ENCODE measurements at places on chromosomes 5 and 9.
A peak's percentile ranks its signal among the peaks of the same experiment; 100 is the strongest.

DNA sequence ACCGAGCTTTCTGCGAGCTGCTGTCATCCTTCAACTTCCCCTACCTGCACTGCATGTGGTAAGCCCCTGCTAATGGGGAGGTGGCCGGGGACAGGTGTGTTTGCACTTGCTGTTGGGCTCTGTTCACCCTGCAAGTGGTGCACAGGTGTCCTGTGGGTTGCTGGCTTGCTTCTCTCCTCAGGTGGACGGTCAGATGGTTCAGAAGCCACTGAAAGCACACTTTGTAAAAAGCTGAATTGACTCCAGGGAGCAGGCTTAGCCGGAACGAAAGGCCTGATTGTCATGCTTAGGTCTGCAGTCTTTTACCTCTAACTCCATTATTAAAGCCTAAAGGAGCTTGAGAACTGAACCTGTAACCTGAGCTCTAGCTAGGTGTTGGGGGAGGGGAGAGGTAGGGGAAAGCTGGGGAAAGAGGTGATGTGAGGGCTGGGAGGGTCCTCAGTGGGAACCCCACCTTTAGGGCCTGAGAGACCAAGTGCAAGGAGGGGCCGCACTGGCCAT lies 37.6 kb downstream of the ACER2 start:
- no peaks in the 10 kb centered on the region for H3K27me3 ChIP-seq
- no peak overlapping the region for H3K27ac ChIP-seq
- H3K4me3 ChIP-seq: no peak overlapping the region
- no peaks in the 10 kb centered on the region for H3K4me1 ChIP-seq
- DNase-seq: no peak

DNA sequence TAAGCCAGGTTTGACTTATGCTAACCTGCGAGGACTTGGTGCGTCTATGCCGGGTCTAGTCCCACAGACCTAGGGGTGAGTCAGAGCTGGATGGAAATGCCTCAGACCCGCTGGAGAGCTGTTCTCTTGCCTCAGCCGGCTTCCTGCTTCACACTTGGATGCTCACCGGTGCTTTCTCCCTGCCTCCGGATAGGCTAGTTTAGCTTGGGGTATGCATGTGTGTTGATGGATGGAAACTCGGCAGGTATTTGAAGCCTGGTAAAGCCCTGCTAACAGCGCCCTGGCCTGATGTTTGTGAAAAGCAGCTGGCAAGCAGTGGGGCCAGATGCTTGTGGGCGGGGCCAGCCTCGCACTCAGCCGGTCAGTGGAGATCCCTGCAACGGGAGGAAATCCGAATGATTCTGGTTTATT lies 29.3 kb downstream of the PRRC2B start:
- peaks cover 34% of the 10 kb centered on the region for H3K4me1 ChIP-seq
- peak; percentile 93 for DNase-seq
- H3K4me3 ChIP-seq: no peak overlapping the region
- H3K36me3 ChIP-seq: peaks cover 23% of the 10 kb centered on the region

DNA sequence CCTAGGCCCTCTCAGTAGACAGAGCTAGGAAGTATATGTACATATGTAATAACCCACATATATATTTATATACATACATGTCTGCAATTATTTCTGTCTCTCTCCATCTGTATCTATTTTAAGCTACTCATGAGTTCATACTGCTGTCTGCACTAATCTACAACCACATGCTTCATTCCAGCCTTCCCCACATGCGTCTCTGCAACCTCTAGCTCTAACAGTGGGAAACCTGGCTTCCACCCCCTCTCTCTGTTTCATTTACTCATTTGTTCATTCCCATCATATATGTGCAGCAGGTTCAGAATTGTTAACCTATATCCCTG lies 23.3 kb downstream of the DCANP1 start:
- H3K4me3 ChIP-seq: no peak overlapping the region
- H3K36me3 ChIP-seq: no peaks in the 10 kb centered on the region
- no peak overlapping the region for H3K27ac ChIP-seq
- DNase-seq: no peak

DNA sequence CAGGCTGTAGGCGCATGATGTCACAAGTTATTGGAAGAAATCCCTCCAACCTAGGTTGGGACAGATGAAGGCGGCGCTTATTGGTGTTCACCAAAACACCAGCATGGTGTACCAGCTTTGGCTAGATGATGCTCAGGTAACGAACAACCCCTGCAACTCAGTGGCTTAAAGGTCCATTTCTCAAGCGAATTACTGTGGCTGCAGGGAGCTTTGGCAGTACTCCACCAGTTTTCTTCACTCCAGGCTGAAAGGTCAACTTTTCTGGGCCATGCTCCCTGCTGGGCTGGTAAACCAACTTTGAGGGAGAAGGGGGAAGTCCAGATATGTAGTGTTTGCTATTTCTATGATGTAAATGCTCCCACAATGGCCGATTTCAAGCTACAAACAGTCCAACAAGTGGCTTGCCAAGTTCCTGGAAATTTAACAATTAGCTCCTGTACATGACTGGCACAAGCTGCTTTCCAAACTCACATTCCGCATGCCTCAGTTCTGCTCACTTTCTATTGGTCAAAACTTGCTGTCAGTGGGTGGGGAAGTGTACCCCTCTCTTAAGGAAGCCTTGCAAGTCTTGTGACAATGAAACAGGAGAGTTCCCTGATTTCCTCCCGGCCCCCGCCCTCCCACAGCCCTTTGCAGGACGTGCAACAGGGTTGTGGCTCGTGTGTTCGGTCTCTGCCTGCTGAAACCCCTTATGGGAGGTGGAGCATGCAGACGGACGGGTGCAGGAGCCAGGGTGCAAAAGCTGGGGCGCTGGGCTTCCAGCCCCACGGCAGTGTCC lies 588 bp upstream of the ZBED3 start:
- DNase-seq: no peak
- peak overlapping the region; percentile 49 for H3K27ac ChIP-seq
- H3K36me3 ChIP-seq: no peaks in the 10 kb centered on the region
- no peaks in the 10 kb centered on the region for H3K27me3 ChIP-seq

GRCh38 chr5:136802383-136802782 lies 437.0 kb upstream of the TRPC7 start:
- no peak overlapping the region for H3K4me3 ChIP-seq
- no peak for DNase-seq
- H3K4me1 ChIP-seq: peaks cover 4% of the 10 kb centered on the region
- H3K27me3 ChIP-seq: no peaks in the 10 kb centered on the region
- H3K27ac ChIP-seq: no peak overlapping the region

DNA sequence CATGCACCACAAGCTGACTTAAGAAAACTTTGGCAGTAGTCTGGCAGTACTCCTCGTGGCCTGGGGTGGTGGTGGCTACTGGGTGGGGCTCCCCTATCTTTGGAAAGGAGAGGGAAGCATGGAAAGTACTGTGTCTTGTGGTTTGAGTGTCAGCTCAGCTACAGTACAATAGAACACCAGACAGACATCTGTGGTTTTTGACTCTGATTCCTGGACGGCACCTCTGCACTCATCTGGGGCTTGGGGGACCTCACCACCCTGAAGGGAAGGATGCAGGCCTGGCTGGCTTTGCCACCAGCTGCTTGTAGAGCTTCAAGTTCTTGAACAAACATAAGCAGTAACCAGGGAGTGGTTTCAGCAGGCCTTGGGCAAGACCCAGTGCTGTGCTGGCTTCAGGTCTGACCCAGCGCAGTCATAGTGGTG lies 40.6 kb downstream of the TNFSF8 start:
- DNase-seq: no peak
- no peak overlapping the region for H3K4me3 ChIP-seq
- H3K36me3 ChIP-seq: no peaks in the 10 kb centered on the region
- H3K27ac ChIP-seq: no peak overlapping the region

DNA sequence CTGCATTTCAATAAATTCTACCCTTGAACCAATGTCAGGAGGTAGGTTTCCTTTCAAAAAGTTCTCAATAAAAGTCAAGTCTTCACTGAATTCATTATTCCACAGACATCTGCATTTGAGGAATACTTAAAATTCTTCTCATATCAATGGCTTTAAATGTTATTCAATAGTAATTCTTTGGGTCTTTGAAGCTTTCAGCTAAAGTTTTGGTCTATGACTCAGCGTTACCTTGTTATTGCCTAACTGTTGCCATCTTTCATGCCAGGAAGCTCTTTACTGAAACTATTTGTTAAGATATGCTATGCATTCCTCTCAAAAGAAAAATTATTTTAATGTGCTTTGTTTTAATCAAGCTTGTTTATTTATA lies 170.5 kb downstream of the NNT start:
- H3K27ac ChIP-seq: peak overlapping the region; percentile 98
- DNase-seq: no peak
- no peak overlapping the region for H3K4me3 ChIP-seq
- no peaks in the 10 kb centered on the region for H3K27me3 ChIP-seq

DNA sequence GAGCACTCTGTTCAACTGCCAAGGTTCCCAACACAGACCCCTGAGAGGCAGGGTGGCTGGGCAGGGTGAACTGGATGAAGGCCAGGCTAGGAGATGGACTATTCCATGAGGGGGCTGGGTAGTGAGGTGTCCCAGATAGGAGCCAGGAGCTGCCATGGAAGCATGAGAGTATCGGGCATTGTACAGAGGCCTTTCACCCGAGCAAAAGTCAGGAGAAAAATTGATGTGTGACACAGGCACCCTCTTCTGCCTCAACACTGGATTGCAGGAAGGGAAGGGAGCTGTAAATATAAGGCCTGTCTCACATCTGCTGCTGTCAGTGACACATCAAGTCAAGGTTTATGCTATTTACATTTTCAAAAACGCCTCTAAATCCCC lies 74.6 kb downstream of the UBAP1 start:
- H3K27me3 ChIP-seq: no peaks in the 10 kb centered on the region
- no peak overlapping the region for H3K4me3 ChIP-seq
- peak overlapping the region; percentile 98 for H3K27ac ChIP-seq

GRCh38 chr9:127779136-127779981 lies 893 bp upstream of the SH2D3C start:
- H3K4me3 ChIP-seq: no peak overlapping the region
- no peaks in the 10 kb centered on the region for H3K4me1 ChIP-seq
- H3K36me3 ChIP-seq: no peaks in the 10 kb centered on the region
- no peak for DNase-seq
- H3K27me3 ChIP-seq: no peaks in the 10 kb centered on the region

DNA sequence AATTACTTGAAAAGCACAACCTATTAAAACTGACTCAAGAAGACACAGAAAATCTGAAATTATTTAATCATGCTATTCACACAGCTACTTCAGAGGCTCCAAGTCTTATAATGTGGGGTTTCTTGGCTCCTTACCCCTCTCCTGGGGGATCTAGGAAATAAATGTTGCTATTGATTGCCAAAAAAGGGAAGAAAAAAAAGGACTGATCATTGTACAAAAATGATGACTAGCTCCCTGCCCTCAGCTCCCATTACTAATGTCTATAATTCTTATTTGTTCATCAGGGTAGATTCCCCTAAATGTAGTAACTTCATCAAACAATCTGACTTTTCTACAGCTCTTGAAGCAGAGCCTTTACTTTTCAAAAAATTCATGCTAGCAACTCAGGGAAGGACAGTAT lies 3.3 kb upstream of the SMC5 start:
- H3K4me3 ChIP-seq: peak overlapping the region; percentile 18
- peaks cover 34% of the 10 kb centered on the region for H3K4me1 ChIP-seq
- peak overlapping the region; percentile 85 for H3K27ac ChIP-seq
- DNase-seq: no peak
- peaks cover 3% of the 10 kb centered on the region for H3K36me3 ChIP-seq
- no peaks in the 10 kb centered on the region for H3K27me3 ChIP-seq

DNA sequence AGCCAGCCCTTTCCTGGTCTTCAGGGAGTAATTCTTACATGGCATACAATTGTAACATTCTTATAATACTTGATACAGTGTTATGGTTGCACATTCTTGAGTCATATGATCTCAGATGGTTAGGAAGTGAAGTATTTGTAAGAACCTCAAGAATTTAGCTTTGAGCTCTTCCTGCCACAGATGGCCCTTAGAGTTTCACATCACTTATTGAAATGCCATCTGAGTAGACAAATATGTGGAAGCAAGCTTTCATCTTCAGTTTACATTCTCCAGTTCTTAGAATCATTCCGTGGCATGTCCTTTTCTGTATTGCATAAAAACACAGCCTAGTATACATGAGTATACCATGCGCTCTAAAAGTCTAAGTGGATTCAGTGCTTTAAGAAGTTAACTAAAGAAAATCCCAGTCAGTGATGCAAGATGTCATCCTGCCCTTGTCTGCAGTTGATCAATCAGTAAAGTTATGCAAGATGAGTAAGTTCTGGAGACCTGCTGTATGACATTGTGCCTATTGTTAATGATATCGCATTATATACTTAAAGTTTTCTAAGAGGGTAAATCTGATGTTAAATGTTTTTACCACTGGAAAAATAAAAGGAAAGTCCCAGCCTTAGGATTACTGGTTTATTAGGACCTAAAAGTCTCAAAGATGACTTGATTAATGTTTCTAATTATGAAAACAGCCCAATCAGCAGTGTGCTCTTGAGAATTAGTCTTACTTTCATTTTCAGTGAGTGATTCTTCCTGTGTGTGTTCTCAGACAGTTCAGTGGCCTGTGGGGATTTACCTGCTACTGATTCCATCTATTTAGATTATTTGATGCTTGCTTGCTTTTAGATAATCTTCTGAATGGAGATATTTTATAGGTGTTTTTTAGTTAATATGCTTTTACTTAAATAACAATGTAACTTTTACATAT lies 29.4 kb downstream of the RHOBTB3 start:
- DNase-seq: no peak
- no peaks in the 10 kb centered on the region for H3K27me3 ChIP-seq
- H3K4me1 ChIP-seq: peaks cover 15% of the 10 kb centered on the region

- H3K4me1 ChIP-seq: peaks cover 12% of the 10 kb centered on the region
- no peaks in the 10 kb centered on the region for H3K27me3 ChIP-seq
- DNase-seq: no peak
Measured at GRCh38 chr9:72674961-72675360, 153.6 kb downstream of the TMC1 start.

- H3K36me3 ChIP-seq: peaks cover 63% of the 10 kb centered on the region
- H3K4me3 ChIP-seq: no peak overlapping the region
- H3K27ac ChIP-seq: no peak overlapping the region
Measured at GRCh38 chr9:136910901-136911245, 24.6 kb downstream of the TRAF2 start.

DNA sequence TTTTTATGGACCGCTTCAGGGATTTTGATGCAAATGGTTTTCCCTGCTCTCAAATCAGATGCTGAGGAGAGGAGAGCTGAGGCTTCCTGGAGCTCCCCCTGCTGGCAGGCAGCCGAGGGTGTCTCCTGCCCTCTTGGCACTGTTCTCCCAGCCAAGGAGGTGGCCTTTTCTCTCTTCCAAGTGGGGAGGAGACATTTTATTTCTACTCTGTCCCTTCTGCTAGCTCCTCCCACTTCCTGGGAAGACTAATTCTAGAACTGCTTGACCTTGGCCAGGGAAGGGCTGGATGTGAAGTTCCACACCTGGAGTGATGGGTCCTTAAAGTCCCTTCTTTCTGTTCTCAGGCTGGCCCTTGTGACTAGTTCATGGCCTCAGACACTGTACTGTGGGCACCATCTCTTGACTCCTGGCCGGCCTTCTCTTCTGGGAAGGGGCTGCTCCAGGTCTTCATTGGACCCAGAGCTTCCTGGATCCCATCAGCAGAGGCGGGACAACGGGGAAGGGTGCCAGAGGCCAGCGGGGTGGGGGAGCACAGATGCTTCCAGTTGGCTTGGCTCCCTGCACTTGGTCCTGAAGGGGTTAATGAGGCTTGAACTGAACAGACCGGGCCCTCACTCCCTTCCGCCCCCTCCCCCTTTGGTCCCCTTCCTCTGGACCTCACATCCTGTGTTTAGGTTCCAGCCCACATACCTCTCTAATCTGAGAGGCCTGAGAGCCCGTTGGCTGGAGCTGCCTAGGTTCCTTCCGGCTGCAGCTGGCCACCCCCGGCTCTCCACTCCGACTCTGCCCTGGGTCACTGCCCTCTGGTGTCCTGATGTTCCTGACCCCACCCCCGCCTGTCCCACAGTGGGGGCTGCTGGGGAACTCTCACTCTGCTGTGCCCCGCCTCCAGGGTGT lies 32.1 kb downstream of the PTPA start:
- no peaks in the 10 kb centered on the region for H3K27me3 ChIP-seq
- peaks cover 36% of the 10 kb centered on the region for H3K4me1 ChIP-seq
- H3K36me3 ChIP-seq: peaks cover 35% of the 10 kb centered on the region
- peak overlapping the region; percentile 100 for H3K27ac ChIP-seq
- no peak overlapping the region for H3K4me3 ChIP-seq
